CD4-positive, alpha-beta T cell treated with Interleukin-15 for 1 hour (primary cell): ENCODE measurements at places on chromosomes 5 and 9.

DNA sequence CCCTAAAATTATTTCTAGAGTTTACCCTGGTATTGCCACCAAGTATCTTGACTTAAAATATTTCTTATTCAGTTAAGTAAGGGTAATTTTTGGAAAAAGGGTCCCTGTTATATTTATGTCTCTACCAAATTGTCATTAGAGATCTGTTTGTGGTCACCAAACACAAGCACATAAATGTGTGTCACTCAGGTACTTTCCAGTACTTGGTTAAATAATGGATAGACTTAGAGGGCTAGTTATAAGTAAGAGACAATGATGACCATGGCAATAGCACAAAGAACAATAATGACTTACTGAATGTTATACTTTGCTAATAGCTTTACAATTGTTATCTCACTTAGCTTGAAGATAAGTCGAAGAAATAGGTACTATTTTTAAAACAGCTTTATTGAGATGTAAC lies 9.0 kb downstream of the ADAMTS16 start:
- no peak for DNase-seq

- DNase-seq = no peak
Observed at GRCh38 chr5:142821733-142822487, 51.7 kb downstream of the ARHGAP26 start.

GRCh38 chr5:16095612-16096011 lies 84.0 kb downstream of the MARCHF11 start:
- no peak for DNase-seq

DNA sequence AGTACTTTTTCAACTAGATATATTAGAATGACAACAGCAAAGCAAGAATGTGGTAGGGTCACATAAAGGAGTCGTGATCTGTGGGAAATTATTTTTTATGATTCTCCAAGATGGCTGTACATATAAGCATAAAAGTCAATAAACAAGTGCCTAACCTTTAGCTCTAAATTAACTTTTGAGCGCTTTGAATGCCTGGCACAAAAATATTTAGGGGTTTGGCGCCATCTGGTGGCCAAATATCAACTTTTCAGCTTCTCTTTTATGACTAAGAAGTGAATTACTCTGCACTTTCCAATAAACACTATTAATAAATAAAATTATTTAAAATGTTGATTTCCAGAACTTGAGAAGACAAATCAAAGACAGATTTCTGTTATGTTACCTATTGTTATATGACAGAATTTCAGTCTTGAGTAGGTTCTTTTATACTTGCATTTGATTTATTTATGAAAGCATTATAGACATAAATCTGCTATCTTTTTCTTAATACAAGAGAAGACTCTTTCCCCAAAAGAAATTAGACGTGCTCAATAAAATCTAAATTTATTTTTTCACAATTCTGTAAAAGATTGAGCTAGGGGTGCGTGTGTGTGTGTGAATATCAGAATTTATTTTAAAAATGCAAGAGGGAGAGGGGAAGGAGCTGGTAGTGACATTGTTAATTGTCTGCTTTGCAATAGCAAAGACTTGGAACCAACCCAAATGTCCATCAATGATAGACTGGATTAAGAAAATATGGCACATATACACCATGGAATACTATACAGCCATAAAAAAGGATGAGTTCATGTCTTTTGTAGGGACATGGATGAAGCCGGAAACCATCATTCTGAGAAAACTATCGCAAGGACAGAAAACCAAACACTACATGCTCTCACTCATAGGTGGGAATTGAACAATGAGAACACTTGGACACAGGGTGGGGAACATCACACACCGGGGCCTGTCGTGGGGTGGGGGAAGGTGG lies 36.7 kb upstream of the ARRDC3 start:
- DNase-seq = peak; percentile 60

DNA sequence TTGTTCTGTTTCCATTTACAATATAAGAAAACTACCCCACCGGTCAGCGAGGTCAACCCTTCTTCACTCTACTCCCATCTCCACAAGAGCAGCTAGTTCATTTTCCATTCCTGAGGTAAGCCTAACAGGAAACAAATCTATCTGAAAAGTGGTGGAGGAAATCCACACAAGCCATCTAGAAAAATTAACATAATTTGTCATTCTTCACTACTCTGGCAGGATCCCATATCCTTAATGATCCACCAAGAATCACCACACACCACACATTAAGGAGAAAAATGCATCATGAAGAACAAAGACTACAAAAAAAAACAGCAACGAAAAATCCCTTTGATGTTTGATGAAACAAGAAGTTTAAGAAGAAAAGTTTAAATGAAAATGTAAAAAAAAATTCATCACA lies 1771.0 kb downstream of the EFNA5 start:
- no peak for DNase-seq

DNA sequence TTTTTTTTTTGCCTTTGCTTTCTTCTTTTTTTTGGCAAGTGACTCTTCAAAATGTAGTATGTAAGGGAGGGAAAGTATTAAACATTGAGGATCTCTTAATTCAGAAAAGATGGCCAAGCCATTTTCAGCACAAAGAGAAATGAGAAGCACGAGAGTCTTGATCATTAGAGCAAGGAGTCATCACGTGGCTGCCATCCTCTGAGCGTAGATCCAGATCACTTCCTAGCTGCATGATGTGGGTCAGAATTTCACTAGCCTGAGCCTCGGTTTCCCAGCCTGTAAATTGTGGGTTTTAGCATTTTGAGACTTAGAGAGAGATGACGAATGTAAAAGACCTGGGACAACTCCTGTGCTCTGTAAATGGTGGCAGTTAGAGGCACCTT lies 312.9 kb downstream of the ARHGEF28 start:
- no peak for DNase-seq

GRCh38 chr5:932151-932627 lies 39.5 kb downstream of the TRIP13 start:
- DNase-seq = no peak

GRCh38 chr5:126718236-126718868 lies 58.6 kb upstream of the LMNB1 start:
- DNase-seq = no peak

- peak; percentile 56 for DNase-seq
Observed at GRCh38 chr5:132238169-132238744, 10.6 kb upstream of the P4HA2 start.

- DNase-seq = no peak
Observed at GRCh38 chr5:45694255-45694814, 1.8 kb downstream of the HCN1 start.

GRCh38 chr9:114310471-114311450 lies 12.1 kb upstream of the ORM1 start:
- DNase-seq = no peak

GRCh38 chr5:56831773-56832172 lies 16.4 kb downstream of the MAP3K1 start:
- DNase-seq = no peak

DNA sequence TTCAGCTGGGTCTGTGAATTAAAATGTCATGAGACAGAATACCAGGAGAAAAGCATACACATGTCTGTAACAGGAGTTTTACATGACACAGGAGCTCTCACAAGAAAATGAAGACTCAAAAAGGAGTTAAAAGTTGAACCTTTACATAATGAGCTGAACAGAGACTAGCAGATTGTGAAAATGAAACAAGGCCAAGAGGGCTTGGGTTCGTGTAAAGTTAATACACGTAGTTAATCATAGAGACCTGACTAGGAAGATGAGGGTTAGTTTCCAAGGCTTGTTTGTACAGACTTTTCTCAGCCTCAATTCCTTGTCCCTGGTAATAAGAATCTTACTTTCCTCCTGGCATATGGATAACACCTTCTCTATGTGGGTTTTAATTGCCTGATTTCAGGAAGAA lies 1294.0 kb downstream of the MAT2B start:
- no peak for DNase-seq
